Glomerular endothelial cell (primary cell): ENCODE measurements at places on chromosomes 12 and 14. TPM values are rescaled to one million over a fixed set of nuclear protein-coding genes. Genes with fewer than 3 reads are reported as not detected.

Gene KIF5A
- total RNA-seq: 0.06 and 0.10 TPM in 2 replicates

Gene LALBA
- total RNA-seq: not detected in 2 replicates

- no peak for DNase-seq
Measured at GRCh38 chr12:117098361-117099217, 627 bp downstream of the TESC start.

GRCh38 chr12:105547786-105548185 lies 217.3 kb downstream of the C12orf75 start:
- DNase-seq: no peak

- DNase-seq: no peak
Measured at GRCh38 chr12:47591361-47591791, 114.5 kb downstream of the RPAP3 start.

- DNase-seq: no peak
Measured at GRCh38 chr12:21776175-21776574, 1.7 kb upstream of the KCNJ8 start.

DNA sequence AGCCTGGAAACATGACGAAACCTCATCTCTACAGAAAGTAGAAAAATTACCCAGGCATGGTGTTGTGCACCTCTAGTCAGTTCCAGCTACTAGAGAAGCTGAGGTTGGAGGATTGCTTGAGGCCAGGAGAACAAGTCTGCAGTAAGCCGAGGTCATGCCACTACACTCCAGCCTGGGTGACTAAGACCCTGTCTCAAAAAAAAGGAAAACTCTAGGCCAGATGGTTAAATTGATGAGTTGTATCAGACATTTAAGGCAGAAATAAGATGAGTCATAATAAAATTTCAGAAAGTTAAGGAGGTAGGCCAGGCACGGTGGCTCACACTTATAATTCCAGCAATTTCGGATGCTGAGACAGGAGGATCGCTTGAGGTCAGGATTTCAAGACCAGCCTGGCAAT lies 10.7 kb downstream of the EIF2S1 start:
- DNase-seq: no peak

GRCh38 chr14:46300765-46301164 lies 350.8 kb downstream of the RPL10L start:
- DNase-seq: no peak

Gene PSME1
- 235 and 321 TPM in 2 replicates for total RNA-seq

Gene NPFF
- total RNA-seq: 0.70 TPM in 1 of 2 replicates, not detected in the other

Gene PCED1B
- 0.70 and 1.9 TPM in 2 replicates for total RNA-seq

- no peak for DNase-seq
Measured at GRCh38 chr12:12518919-12519318, 43.7 kb downstream of the DUSP16 start.

DNA sequence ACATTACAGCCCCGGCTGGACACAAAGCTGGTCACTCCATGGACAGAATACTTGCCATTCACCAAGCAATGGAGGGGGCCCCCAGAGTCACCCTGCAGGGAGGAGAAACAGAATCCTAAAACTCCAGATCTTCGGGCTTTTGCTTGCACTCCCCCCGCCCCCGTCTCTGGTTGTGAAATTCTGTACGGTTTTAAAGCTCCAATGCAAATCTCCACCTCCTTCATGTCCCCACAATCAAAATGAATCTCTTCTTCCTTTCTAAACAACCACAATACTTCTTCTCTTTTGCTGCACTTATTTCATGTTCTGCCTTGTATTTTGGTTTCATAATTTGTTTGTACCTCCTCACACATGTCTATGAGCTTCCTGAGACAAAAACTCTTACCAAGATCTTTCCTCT lies 5.8 kb upstream of the BIN2 start:
- DNase-seq: no peak

Gene ALG10
- total RNA-seq: 5.7 and 9.9 TPM in 2 replicates

DNA sequence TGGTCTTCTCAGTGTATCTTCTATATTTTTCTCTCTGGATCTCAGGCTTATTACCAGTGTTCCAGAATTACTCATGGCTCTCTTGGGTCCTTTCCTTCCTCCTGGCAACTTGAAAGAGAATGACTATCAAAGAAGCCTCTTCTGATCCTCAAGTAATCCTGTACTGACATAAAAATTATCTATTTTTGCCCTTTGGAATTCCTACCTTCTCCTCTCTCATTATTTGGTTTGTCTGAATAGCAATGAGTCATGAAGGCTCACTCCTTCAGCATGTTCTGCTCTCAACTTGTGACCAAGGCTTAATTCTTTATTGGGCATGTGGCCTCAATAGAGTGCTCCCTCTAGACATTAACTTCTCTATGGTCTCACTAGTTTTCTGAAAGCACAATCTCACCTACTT lies 553.6 kb upstream of the ATP2B1 start:
- DNase-seq: no peak

Gene TMEM229B
- total RNA-seq: 1.6 and 2.9 TPM in 2 replicates

GRCh38 chr12:52800259-52800917 lies 4.5 kb upstream of the KRT3 start:
- DNase-seq: no peak

DNA sequence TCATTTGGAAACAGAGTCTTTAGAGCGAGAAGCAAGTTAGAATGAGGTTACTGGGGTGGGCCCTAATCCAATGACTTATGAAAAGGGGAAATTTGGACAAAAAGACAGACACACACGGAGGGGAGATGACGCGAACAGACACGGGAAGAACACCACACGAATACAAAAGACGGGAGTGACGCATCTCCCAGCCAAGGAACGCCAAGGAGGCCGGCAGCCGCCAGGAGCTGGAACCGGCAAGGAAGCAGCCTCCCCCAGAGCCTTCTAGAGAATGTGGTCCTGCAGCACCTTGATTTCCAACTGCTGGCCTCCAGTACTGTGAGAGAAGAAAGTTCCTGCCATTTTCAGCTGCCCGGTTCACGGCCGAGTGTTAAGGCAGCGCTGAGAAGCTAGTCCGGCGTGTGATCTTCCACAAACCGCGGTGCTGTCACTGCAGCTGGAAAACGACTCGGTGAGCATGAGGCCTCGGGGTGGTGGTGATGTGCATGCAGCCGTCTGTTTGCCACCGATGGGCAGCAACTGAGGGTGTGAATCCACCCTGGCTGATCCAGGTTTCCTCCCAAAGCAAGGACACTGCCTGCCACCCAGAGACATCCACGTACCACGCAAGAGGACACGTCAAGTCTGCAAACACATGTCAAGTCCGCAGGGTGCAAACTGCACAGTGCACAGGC lies 124.5 kb downstream of the NCOR2 start:
- no peak for DNase-seq

- DNase-seq: no peak
Measured at GRCh38 chr14:24095271-24096068, 1.4 kb downstream of the PCK2 start.

DNA sequence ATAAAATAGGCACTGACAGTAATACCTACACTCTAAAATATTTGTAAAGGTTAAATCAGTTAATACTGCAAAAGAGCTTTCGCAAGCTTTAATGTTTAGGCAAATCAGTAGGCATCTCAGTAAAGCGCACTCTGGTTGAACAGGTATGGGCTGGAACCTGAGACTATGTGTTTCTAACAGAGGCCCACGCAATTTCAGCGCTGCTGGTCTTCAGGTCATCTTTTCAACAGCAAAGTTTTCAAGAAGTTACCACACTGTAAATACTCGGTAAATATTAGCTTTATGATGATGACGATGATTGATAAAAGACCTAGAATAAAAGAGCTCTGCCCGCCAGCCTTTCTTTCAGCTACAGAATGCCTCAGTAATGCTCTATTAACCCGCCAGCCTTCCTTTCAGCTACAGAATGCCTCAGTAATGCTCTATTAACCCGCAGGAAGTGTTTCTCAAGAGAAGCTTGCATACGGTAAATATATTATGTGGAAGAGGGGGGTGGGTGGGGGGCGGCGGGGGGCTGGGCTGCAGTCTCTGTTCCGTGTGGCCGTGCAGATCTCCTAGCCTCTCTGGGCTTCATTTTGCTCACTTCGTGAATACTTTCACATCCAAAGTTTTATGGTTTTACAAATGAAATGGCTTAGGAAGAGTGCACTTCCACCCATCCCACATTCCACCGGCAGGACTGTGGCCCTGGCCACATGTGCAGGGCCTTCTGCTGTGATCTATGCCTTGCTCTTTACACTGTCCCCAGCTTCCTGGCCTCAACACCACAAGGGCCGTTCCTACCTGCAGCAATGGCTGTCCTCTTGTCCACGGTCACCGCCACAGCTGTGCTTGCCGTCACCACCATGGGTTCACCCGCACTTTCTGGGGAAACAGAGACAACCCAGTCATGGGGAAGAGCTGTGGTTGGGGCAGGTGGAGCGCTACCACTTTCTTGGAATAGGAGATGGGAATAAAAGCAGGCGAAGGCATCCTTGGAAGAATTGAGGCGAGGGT lies 19.9 kb downstream of the LRTM2 start:
- no peak for DNase-seq

Gene KIF26A
- total RNA-seq: 8.0 and 19.8 TPM in 2 replicates

Gene ACACB
- 1.4 and 6.0 TPM in 2 replicates for total RNA-seq

Gene FAM186B
- total RNA-seq: 0.05 and 0.12 TPM in 2 replicates

GRCh38 chr14:76500480-76500879 lies 124.5 kb downstream of the ESRRB start:
- DNase-seq: no peak

Gene CCDC184
- 0.41 TPM in 1 of 2 replicates, not detected in the other for total RNA-seq

DNA sequence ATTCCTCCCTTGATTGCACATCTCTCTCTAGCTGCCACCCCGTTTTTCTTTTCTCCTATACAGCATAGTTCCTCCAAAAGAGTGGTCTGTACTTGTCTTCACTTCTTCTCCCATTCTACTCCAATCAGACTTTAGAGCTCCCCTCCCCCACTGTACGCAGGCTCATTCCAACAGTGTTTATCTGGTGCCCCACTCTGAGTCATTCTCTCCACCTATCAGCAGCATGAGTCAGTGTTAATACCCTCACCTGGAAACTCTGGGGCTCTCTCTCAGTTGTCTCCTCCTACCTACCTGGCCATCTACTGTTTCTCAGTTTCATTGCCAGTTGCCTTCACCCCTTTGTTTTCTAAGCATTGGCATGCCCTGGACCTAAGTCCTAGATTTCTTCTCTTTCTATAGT lies 175.1 kb upstream of the ARHGAP5 start:
- no peak for DNase-seq

DNA sequence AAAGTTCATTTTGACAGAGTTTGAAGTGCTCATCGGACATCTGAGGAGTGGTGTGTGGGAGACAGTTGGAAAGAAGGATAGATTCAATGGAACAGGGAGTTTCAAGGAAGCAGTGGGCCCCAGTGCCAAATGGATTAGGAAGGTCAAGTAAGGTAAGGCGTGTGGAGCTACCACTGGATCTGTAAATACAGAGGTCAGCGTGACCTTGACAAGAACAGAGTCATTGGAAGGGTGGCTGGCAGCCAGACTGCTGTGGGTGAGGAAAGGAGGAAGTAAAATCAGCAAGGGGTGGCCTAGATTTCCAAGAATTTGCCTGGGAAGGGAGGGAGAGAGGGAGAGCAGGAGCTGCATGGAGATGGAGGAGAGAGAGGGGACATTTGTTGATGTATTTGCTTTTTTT lies 68.2 kb upstream of the IGF1 start:
- DNase-seq: no peak
